CD4-positive, alpha-beta memory T cell (primary cell): ENCODE measurements at places on chromosomes 5 and 9. TPM values are rescaled to one million over a fixed set of nuclear protein-coding genes. Genes with fewer than 3 reads are reported as not detected.

The EFNA5 gene
- not detected for total RNA-seq

The C5orf34 gene
- 2.5 TPM for total RNA-seq

The C7 gene
- total RNA-seq, result not detected

The PCDHGB2 gene
- 0.55 TPM for total RNA-seq

The CER1 gene
- total RNA-seq, result not detected

The CDX1 gene
- not detected for total RNA-seq

DNA sequence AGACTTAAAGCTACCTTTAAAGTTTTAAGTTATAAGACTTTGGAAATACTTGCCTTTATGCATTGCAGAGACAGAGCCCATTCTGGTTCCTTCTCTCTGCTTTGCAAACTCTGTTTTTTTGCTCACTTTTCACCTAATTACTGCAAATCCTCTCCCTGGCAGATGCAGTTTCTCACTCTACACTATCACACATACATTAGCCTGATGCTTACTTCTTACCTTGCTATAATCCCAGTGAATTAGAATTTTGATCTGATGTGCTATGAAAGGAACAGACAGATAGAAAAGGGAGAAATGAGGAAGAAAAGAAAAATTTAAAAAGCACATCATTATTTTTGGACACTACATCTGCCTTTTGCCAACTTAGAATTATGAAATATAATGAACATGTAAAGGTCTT, 489.5 kb upstream of the EDIL3 start:
- no peak for DNase-seq

DNA sequence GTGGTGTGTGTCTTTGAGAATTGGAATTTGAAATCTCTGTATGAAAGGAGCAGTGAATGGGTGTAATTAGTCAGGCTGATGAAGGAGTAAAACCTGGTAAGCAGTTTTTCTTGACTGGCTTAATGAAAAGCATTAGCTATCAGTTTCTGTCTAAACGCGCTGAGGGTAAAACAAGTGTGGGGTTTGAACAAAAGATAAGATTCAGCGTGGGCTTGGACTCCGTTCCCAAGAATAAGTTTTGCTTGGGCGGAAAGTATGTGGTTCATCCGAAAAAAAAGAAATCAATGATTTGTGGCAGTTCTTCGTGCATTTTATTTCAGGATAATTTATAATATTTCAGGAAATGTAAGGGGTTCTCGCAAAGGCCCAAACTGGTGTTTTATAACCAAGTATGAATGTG, 217.3 kb downstream of the NTRK2 start:
- no peak for DNase-seq

- no peak for DNase-seq
Observed at GRCh38 chr9:13491493-13492424, 212.3 kb upstream of the MPDZ start.

DNA sequence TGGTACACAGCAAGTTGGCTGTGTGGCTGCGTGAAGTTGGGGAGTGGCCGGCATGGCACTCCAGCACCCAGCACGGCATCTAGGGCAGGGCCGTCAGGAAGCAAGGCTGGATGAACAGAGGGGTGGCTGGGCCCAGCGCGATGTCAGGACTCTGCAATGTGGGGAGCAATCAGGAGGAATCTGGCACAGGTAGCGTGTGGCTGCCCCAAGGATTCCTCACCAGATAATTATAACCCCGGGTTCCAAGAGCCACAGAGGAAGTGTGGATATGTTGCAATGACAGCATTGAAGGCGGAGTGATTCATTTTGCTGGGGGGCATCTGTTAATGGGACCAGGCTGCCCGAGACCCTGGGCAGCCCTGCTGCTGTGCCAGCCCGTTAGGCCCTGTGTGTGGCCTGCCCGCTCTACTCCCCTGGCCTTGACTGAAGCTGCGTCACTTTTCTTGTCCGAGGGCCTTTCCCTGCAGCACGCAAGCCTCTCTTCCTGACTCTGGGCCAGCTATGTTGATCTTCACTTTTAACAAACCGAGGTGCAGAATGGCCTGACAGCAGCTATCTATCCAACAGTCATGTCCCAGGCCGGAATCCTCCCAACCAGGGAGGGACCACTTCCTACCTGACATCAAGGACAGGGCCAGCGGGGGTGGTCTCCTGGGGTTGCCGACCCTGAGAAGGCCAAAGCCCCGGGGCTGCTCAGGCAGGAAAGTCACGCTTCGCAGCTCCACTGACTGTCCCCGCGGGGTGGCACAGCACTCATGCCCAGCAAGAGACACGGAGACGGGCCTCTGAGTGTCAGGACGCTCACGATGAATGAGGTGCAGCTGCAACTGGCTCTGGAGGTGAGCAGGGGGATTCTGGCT, 118.0 kb upstream of the PHYKPL start:
- no peak for DNase-seq

GRCh38 chr9:21993893-21994555, at the start of gene CDKN2A:
CDKN2A (minus strand) TSS chr9:21994392.
- peak; percentile 50 for DNase-seq

DNA sequence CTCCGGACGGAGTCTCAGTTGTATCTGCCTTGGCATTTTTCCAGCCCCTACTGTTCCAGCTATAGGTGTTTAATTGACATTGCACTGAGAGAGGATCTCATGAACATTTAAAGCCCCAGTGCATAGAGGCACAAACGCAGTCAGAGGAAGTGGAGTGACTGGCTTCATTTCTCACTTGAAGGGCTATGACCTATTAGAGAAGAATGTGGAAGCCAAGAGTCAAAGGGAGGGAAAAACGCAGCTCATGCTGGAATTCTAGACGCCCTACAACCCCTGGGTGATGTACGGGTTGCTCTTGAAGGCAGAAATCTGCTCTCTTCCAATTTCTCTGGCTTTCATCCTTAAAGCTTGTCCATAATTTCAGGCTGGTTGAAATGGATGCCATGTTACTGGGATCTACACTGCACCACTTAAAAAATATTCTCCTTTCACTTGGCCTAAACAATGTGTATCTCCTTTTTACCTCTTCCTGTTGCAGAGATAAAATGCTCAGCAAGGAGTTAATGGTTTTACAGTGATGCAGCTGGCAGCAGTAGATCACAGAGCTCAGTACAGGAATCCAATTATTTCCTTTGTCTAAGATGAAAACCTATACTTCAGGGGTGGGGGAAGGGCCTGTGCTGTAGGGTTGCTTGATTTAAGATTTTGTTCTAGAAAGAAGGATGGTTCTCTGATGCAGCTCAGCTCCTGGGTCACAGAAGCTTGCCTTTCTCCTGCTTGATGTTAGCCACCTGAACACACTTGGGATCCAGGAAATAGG, 61.8 kb upstream of the MAMDC2 start:
- no peak for DNase-seq

- no peak for DNase-seq
Observed at GRCh38 chr9:15959663-15960062, 406.8 kb downstream of the CCDC171 start.

DNA sequence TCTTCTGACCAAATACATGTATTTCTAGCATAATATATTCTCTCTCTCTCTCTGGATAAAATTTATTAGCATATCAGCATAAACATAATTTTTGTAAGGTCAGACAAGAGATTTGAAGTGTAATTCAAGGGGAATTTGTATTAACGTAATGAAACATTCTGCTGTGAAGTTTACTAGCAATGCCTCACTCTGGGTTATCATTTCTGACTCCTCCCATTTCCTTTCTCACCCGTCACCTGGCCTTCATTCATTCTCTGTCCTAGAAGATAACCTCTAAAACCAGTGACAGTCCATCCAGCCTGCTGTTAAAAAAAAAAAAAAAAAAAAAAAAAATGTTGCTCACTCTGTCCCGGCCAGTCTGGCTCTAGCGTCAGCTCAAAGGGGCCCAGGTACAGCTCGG, 27.1 kb downstream of the GRAMD2B start:
- peak; percentile 56 for DNase-seq

DNA sequence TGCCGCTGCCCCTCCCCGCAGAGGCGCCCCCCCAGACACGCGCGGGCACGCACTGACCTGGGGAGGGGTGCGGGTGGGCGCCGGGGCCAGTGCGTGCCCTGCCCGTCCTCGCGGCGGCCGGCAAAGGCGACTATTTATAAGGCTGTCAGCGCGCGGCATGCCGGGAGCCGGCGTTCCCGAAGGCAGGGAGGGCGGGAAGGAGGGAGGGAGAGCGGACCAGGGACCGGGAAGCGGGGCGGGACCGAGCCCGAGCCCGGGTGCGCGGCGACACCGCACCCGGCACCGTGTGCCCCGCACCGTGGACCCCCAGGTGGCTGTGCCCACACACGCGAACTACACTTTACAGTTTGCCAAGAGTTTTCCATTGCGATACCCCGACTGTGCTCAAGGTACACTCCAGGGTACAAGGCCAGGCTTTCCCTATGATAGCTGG, at the start of gene AK1:
Gene AK1 (minus strand): TSS at position 110 of the 433 bp plus-strand sequence. CDS start 3,058 bp downstream, outside the sequence.
- peak; percentile 30 for DNase-seq

- DNase-seq, result peak; percentile 26
Observed at GRCh38 chr9:69180670-69181069, 6.6 kb downstream of the TJP2 start.

DNA sequence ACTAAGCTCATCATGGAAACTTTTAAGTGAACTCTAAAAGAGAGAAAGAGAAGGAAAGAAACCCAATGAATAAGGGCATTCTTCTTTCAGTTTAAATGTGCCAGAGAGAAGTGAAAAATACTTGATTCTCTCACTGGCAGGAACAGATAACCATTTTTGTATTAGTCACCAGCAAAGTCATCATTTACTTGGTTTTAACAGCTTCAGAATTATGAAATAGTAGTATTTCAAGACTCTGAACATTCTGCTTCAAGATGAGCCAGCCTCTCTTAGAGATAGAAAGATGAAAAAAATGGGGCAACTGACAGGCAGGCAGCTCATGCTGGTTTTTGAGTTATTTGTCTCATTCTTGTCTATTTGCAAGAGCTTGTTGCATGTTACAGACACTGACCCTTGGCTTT, 103.5 kb downstream of the GCNT1 start:
- DNase-seq, result no peak

DNA sequence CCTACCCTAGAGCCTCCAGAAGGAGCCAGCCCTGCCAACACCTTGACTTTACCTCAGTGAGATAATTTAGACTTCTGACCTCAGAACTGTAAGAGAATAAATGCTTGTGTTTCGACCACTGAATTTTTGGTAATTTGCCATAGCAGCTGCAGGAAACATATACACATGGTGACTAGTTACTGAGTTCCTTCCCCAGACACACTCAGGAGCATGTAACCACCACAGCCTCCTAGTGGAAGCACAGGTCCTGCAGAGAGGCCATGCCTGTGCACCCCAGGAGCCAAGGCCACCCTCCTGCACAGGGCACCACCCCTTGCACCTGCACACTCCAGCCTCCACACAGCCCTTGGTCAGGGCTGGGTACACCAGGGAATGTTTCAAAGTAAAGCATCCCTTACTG, 7.6 kb upstream of the CAMSAP1 start:
- no peak for DNase-seq

- DNase-seq, result no peak
Observed at GRCh38 chr5:123035360-123035917, 1.1 kb downstream of the PPIC start.

- no peak for DNase-seq
Observed at GRCh38 chr5:124797665-124798087, 51.2 kb upstream of the ZNF608 start.

- no peak for DNase-seq
Observed at GRCh38 chr5:142129446-142130066, 21.0 kb downstream of the NDFIP1 start.

DNA sequence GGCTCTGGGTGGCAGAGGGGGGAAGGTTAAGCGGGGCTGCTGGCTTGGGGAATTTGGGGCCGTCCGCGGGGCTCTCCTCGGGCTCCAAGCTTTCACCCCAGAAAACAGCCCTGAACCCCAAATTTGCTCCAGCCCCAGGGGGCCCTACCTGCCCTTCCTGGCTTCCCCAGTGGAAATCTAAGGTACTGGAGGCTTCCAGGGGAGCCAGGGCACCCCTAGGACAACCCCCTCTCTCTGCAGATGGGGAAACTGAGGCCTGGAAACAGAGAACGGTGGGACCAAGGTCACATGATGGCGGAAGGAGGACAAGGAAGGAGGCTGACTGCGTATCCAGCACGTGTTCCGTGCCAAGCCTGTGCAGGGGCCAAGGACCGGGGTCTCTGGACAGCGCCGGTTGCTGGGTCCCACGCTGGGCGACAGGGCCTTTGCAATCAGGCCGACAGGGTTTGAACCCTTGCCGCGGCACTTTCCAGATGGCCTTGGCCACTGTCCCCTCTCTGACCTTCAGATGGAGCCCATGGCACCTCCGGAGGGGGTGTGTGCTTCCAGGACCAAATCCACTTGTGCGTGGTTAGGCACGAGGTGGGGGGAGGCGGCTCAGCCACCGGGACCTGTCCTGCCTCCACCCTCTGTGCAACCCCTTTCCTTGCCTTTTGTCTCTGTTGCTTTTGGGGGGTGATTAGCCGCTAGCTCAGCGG, 183.1 kb downstream of the C9orf50 start:
- DNase-seq, result no peak

- no peak for DNase-seq
Observed at GRCh38 chr9:77435277-77435676, 212.8 kb downstream of the GNA14 start.

DNA sequence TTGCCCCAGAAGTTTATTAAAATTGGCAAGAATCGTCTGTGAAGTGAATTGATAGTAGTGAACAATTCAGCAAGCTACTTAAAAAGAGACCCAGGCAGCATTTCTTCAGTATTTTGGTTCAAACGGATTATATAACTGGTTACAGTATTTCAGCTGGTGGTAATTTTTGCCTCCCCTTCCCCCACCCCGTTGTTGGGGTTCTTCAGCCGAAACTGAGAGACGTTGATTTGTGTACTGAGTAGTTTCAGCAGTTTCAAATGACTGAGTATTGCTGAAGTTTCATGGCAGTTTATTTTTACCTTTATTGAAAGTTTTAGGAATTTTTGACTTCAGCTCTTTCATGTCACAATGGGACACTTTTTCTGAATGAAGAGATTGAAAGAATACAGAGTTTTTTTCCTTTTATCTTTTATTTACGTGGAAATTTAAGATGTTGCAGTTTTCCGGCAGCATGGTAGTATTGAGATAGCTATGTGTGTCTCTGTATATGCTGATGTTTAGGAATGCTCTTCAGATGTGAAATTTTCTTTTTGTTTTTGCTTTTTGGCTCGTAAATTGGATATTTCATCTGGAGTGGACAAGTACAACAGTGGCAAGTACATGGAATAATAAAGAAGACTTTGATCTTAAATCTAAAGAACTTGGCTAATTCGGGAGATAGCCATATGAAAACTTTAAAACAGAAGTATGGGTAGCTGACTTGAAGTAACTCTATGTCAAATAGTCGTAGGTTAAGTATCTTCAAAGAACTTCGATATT, 1.9 kb downstream of the GPBP1 start:
- DNase-seq, result peak; percentile 32

- DNase-seq, result no peak
Observed at GRCh38 chr5:160627921-160628618, 206.4 kb downstream of the PTTG1 start.
